ENCODE measurements at places on chromosomes 2 and 18.

DNA sequence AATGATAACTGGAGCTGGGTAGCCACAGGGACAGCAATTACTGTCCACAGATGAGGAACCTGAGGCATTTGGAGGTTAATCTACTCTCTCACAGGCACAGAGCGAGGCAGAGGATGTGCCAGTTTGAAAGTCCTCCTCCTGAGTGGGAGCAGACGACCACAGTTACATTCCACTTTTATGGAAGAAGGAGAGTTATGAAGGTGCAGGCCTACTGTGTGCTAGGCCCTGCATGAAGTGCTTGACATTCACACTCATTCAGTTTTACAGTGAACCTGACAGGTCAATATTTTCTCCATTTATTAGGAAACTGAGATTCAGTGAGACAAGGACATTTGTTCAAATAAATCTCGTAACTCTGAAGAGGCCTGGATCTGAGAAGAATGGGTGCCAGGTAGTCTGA lies 142.0 kb downstream of the TDRD15 start:
- DNase-seq, result no peak

DNA sequence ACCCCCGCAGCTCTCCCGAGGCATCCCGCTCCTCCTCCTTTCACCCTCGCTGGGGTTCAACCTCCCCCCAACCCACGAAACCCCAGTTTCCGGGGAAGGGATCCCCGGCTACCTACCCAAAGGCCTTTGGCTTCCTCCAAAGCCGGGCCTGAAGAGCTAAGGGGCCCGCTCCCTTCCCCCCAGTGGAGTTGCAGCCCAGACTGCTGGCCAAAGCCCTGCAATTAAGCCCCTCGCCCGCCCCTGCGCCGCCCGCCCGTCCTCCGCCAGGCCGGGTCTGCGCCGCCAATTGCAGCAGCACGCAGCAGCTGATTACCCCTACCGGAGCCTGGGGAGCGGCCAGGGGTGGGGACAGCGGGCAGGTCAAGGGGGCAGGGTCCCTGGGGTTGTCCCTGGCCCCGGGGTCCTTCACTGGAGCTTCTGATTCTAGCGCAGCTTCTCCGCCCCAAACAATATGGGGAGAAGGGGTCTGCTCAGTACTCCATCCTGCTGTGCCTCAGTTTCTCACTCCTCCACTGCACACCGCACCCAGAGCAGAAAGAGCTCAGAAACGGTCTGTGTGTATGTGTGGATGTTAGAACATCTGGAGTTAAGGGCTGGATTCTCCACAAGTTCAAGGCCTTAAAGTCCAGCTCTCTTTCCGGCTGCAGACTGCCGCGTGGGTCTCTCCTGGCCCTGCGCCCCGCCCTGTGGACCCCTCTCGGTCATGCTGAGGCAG lies 16.9 kb downstream of the WNT10A start:
- DNase-seq, result no peak

DNA sequence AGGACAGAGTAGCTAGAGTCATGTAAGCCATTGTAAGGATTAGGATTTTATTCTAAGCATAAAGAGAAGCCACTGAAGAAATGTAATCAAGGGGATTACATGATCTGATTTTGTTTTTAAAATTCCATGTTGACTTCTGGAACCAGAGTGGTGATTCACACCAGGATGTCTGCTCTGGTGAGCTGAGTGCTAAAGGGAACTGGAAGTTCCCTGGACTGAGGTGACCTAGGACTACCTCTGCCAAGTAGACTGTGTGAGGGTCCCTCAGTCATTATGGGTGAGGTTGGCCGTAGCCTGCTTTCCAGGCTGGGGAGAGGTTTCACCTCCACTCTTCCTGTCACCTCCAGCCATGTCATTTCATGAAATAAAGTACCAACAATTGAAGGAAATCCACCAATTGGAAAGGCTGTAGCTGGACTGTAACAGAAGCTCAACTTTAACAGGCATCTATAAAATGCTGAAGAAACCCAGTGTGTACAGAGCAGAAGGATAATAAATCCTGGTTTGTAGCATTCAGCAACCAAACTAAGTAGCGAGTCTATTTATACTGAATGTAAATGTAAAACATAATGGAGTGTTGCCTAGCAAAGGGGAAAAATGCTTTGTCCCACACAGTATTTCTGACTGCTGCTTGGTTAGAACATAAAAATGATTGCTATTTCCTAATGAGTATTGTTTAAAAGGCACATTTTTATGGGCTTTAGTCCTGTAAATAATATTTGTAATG lies 507.4 kb upstream of the PKDCC start:
- no peak for DNase-seq

DNA sequence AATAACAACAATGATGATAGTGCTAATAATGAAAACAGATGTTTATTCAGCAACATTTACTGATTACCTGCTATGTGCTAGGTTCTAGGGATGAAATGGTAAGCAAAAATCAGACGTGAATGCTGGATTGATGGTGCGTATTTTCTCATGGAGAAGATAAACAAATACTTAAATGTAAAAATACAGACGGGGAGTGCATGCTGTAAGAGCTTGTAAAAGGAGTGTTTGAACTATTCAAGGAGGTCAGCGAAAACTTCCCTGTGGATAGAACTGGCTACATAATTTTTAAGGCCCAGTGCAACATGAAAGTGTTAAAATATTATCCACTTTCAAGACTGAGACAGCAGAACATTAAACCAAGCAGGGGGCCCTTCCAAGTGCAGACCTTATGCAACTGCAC lies 22.1 kb downstream of the MTX2 start:
- DNase-seq, result no peak

DNA sequence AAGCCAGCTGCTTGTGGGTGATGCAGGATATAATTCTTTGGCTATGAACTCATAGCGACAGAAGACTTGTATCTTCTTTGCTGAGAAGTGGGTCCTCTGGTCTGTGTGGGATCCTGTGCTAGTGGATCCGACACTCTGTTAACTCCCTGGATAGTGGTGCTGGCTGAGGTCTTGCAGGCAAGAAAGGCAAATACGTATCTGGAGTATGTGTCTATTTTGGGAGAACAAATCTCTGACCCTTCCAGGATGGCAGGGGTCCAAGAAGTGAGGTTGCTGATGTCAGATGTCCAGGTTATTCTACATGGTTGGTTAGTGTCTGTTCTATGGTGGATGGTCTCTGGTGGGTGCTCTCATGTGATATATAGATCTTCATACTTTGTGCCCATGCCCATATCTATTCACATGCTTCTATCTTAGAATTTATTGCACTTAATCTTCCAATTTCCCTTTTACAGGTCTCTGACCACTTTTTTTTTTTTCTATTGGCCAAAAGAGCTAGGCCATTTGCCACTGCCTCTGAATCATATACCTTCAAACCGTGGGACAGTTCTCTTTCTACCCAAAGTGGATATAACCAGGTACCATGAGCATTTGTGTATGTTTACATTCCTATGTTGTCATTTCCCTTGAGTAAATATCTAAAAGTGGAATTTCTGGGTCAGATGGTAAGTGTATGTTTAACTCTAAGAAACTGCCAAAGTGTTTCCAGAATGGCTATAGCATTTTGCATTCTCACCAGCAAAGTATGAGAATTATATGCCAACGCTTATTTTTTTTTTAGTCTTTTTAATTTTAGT lies 45.1 kb upstream of the RBMS1 start:
- DNase-seq, result no peak

GRCh38 chr2:113081488-113082210 lies 13.9 kb downstream of the IL1F10 start:
- no peak for DNase-seq

DNA sequence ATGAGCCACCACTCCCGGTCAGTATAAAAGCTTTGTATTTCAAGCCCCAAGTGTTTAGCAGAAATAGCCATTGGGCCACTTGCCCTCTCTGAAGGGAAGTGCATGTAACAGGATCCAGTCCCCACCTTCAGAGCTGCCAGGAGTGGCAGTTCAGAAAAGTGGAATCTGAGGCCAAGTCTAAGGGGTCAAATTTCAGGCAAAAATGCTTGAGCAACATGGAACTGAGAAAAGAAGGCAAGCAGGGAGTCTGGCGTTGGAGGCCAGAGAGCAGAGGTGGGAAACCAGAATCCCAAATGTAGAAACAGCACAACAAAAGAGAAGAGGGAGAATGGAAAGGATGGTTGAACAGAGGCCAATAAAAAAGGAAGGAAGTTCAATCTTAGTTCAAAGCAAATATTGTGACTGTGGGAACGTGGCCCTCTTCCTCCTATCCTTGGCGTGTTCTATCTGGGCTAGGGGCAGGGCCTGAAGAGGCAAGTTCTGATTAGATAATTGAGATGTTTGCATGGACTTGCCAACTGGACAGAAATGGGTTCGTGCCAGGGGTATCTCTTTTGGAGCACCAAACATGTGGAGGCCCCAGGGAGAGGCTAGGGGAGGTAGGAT lies 102.2 kb downstream of the AP1S3 start:
- DNase-seq, result no peak

- no peak for DNase-seq
These were observed 14.2 kb downstream of the EHD3 start for GRCh38 chr2:31248139-31248538.
